ENCODE measurements at places on chromosomes 6 and 20.

DNA sequence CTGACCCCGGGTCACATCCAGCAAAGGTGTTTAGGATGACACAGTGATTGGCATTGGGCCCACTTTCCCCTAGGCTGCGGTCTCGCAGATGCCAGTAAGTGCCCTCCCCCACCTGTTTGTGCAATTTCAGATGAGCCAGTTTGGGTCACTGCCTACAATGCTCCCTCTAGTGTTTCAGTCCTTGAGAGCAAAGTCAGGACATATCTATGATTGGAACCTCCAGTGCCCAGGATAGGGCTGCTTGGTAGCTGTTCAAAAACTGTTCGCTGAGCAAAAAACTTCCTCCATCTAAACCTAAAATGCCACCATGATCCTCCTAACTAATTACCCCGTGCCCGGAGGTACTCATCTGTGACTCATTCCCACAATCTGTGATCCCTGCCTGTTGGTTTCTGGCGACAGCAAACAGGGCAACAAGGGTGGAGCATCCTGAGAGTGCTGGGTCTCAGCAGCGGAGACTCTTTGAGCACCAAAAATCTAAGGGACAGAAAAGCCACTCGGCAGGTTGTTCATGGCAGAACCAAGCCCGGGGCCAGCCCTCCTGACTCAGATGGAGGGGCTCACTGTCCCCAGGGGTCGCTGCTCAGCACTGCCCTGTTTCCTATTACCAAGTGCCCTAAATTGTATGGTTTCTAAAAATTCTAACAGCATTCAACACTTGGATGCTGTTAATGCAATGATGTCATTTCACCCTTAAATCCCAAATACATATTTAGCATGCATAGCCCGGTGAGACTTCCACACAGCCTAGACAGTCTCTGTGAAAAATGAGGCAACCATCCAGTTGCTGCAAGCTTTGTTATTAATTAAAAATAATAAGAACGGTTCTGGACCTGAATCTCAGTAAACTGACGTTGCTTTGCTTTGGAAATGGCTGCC, 5.0 kb downstream of the VSX1 start:
- no peak for DNase-seq

DNA sequence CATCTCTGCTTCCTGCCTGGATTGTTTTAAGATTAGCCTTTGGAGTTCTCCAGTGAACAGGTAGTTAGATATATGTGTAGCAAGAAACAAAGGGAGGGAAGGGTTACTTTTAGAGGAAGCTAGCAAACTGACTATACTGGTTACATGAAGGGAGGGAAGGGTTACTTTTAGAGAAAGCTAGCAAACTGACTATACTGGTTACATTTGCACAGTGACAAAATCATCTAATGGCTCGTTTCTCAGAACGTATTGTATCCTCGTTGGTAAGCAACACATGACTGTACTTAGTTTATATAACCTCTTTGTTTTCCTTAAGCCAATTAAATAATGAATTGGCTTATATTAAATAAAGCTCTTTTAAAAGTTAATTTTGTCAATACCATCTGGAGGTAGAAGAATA, 540.9 kb downstream of the EPM2A start:
- DNase-seq, result no peak

DNA sequence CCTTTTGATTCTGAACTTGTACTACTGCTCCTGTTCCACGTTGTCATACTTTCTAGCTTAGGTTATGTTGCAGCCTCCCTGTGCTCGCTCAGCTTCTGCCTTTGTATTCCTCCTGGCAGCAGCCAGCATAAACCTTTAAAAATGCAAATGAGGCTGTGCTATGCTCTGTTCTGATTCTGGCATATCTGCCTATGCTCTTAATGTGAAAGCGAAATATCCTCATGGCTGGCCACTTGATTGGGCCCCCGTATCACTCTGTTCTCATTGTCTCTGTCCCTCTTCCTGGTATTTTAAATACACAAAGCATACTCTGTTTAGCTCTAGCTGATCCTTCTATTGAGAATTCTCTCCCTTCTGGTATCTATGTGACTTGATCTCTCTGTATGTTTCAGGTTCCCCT, 139.0 kb downstream of the JARID2 start:
- no peak for DNase-seq

DNA sequence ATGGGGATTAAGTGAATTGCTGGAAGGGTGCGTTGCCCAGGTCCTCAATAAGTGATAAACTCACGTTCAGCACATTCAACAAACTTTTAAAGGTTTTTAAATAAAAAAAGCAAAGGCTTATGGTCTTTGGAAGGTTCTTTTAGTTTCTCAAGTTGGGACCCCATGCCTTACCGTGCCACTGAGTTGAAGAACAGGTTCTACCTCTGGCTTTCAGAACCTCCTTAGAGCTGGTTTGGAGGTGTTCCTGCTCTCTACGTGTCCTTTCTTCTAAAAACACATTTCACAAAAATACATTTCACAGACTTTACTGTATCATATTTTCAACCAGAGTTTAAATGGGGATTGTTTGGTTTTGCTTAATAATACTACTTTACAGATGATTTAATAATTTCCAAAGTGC, 29.0 kb downstream of the ARID1B start:
- DNase-seq, result no peak

GRCh38 chr20:21967481-21967880, 262.0 kb downstream of the PAX1 start:
- no peak for DNase-seq

GRCh38 chr6:99617131-99617530, 10.5 kb downstream of the PRDM13 start:
- DNase-seq, result no peak

DNA sequence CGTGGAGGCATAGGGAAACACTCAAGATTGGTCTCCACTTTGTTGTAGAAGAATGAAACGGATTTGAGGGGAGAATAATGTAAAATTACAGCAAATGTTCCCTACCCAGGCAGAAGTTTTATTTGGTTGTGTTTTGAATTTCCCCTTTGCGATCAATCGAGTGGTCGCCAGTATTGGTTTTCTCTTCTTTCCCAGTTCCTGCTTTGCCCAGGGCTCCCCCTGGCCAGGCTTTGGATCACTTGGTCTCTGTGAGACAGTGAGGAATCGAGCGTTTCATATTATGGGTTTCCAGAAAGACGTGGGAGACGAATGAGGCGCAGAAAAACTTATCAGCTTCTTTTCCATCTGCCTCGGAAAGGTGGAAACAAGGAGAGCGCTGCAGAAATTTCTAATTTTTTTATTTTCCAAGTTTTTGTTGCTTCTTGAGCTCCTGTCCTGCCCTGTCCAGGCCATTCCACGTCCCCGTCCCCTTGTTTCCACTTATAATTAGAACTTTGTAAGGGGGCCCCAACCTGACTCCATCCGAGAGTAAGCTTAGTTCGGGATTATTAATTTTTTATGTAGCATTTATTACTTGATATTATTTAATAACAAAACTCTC, 7.5 kb upstream of the TBX18 start:
- DNase-seq, result no peak

GRCh38 chr20:10557685-10558084, 116.1 kb downstream of the JAG1 start:
- DNase-seq, result no peak

DNA sequence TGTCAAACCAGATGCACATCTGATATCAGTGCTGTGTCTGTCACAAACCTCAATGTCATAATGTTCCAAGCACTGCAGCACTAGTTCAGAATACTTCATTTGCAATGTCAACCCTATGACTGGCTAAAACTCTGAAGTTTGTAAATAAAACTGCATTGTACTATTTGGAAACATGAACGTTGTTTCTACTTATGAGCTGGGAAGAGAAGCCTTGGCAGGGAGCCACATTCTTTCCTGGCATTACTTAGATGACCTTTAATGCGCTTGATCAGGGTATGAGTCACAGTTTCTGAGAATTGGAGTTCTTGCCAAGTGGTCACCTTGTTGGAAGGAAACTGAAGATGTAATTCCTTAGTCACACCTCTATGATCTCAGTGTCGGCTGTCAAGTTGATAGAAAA, 664.8 kb upstream of the MMS22L start:
- peak; percentile 2 for DNase-seq

DNA sequence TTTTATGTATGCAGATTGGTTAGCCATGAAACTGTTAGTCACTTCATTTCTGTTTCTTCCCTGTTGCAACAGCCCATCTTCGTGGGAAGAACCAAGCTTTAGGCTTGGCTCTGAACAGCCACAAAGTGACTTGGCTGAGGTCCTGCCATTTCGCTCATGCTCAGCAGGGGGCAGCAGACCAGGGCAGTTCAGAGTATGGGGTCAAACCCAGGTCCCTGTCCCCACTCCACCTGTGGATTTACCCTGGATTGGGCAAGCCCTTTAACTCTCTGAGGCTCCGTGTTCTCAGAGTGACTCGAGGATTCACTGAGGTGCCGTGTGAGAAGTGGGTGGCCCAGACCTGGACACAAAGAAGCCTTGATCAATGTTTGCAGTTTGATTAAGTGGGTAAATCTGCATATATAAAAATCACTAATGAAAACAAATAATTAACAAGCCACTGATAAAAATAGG, 19.8 kb upstream of the MAP1LC3A start:
- no peak for DNase-seq

DNA sequence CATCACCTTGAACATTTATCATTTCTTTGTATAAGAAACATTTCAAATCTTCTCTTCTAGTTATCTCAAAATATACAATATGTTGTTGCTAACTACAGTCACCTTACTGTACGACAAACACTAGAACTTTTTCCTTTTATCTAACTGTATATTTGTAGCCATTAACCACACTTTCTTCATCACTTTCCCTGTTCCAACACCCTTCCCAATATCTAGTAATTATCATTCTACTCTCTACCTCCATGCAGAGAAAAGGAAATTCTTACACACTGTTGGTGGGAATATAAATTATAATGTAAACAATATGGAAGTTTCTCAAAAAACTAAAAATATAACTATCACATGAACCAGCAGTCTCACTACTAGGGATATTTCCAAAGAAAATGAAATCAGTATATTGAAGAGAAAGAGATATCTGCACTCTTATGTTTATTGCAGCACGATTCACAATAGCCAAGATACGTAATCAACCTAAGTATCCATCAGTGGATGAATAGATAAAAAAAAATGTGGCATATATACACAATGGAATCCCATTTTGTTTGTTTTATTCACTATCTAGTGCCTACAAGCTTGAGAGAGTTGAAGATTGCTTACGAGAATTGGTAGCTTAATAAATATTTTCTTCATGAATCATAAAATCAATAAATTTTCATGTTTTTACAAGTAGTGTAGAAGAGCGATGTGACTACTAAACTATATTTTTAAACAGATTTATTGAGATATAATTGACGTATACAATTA, 2.4 kb downstream of the RHAG start:
- no peak for DNase-seq

GRCh38 chr6:164283574-164283973, 869.1 kb downstream of the QKI start:
- DNase-seq, result no peak

DNA sequence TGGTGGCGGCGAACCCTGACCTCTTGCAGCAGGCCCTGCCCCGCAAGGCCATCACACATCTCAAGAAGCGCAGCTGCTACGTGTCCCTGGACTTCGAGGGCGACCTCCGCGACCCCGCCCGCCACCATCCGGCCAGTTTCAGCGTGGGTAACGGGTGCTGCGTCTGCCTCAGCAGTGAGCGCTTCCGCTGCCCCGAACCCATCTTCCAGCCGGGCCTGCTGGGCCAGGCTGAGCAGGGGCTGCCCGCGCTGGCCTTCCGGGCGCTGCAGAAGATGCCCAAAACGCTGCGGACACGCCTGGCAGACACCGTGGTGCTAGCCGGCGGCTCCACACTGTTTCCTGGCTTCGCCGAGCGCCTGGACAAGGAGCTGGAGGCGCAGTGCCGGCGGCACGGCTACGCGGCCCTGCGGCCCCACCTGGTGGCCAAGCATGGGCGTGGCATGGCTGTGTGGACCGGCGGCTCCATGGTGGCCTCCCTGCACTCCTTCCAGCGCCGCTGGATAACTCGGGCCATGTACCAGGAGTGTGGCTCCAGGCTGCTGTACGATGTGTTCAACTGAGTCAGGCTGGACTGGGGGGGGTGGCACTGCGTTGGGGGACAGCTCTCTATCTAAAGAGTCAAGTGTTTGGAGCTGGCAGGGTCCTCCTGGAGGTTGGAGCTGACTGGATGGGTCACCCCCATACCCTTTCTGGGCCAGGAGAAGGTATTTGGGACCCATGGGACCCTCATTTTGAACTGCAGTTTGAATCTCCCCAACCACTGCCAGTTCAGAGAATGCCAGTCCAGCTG, 1.1 kb downstream of the ACTL10 start:
- no peak for DNase-seq

DNA sequence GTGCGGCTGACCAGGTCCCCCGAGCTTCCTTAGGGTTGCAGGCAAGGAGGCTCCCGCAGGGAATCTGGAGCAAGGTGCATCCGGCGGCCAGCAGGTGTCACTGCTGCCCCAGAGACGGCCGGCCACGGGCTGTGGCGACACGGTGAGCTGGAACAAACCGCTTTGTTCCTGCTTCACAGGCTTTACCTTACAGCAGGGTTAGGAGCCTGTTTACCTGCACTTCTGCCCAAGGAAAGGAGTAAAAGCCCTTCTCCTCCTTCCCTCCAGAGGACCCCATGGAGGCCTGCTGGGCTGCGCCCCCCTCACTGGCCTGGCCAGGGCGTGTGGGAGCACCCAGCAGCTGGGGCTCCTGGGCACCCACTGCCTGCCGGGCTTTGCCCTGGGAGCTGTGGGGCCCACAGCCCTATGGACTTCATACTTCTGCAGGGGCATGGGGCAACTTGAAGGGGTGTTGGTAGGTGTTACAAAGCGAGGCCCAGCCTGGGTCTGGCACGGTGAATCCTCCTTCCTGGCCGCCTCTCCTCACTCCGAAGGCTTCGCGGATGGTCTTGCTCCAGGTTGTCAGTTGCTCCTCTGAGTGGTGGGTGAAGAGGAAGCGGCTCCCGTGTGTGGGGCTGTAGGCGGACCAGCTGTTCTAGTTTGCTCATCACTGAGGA, 88.4 kb downstream of the CDC5L start:
- no peak for DNase-seq

- no peak for DNase-seq
Observed at GRCh38 chr6:1997702-1998101, 247.7 kb downstream of the GMDS start.

GRCh38 chr6:28209753-28210535, 15.1 kb upstream of the ZSCAN9 start:
- DNase-seq, result no peak

GRCh38 chr6:90251295-90251992, 45.2 kb downstream of the BACH2 start:
- DNase-seq, result no peak

- DNase-seq, result no peak
Observed at GRCh38 chr6:136189104-136189503, 61.0 kb downstream of the MTFR2 start.

GRCh38 chr20:63232235-63233060, 3.3 kb upstream of the BIRC7 start:
- DNase-seq, result peak; percentile 62

GRCh38 chr6:11224252-11224965, 8.1 kb downstream of the NEDD9 start:
- DNase-seq, result no peak

- no peak for DNase-seq
Observed at GRCh38 chr20:21099751-21100577, 6.2 kb downstream of the LINC00237 start.

- DNase-seq, result no peak
Observed at GRCh38 chr6:102571236-102571908, 1177.9 kb downstream of the GRIK2 start.

GRCh38 chr6:166999145-166999883, at the start of gene CEP43:
CEP43 (plus strand) TSS chr6:166999397; CDS start chr6:166999413, 16 bp downstream.
- DNase-seq, result peak; percentile 86
